ENCODE measurements at places on chromosomes 3 and 15.

GRCh38 chr3:172018364-172018763 is 21.0 kb upstream of the FNDC3B start:
- no peak for DNase-seq

- DNase-seq = no peak
Observed at GRCh38 chr15:95829062-95829461, 501.4 kb upstream of the NR2F2 start.

- DNase-seq = no peak
Observed at GRCh38 chr15:85589851-85590250, 204.9 kb downstream of the KLHL25 start.

DNA sequence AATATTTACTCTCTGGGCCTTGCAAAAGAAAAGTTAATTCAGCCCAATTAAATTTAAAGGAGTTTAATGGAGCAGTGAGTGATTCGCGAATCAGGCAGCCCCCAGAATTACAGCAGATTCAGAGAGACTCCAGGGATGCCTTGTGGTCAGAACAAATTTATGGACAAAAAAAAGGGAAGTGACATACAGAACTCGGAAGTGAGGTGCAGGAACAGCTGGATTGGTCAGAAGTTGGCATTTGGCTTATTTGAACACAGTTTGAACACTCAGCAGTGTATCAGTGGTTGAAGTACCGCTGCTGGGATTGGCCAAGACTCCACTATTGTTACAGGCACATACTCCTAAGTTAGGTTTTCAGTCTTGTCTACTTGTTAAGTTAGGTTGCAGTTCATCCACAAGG is 145.0 kb upstream of the GAP43 start:
- DNase-seq = no peak

DNA sequence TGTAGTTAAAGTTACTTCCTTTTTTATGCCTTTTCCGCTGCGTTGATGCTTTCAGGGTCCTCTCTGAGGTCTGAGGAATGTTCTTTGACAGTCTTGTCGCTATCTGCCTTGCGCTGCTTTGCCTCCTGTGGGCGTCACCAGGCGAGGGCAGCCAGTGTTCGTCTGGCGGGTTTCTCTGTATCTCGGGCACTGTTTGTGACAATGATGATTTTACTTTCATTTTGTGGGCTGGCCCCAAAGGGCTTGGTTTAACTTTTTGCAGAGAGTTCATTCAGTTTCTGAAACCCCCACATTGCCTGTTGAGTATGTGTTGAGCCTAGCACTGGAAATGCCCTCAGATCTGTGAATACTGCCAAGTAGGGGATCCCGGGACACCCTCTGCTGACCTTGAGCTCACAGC is 24.6 kb upstream of the SACM1L start:
- DNase-seq = no peak

DNA sequence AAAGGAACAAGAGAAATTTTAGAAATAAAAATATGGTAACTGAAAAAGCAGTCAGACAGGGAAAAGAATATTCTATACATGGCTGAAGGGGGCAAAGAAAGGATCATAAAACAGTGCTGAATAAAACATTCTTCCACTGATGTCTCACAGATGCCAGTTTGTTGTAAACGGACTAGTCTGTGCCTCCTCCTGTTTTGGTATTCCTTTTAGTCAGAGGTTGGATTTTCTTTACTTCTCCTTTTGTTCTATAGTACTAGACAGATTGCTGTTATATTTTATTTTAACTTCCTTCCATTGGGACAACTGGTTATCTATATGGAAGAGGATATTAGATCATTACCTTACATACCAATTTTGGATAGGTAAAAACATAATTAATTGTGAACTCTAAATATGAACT is 16.0 kb upstream of the GNB5 start:
- no peak for DNase-seq

DNA sequence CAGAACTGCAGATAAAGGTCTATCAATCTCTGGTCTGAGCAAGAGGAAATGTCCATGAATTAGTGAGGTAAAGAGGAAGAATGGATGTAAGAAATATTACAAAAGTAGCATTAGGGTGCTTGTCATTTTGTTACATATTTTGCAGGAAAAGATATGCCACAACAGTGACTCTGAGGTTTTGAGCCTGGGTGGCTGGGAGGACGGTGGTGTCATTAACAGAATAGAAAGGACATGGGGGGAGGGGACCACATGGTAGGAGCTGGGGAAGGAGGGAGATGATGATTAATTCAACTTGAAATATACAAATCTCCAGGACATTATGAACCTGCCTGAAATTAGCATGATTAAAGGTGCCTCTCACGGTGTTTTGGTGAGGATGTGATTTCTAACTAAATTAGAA is 245.5 kb upstream of the MDFIC2 start:
- DNase-seq = no peak

Measured in COR-L47 (cell line).